ENCODE measurements at places on chromosomes 2 and 18.

DNA sequence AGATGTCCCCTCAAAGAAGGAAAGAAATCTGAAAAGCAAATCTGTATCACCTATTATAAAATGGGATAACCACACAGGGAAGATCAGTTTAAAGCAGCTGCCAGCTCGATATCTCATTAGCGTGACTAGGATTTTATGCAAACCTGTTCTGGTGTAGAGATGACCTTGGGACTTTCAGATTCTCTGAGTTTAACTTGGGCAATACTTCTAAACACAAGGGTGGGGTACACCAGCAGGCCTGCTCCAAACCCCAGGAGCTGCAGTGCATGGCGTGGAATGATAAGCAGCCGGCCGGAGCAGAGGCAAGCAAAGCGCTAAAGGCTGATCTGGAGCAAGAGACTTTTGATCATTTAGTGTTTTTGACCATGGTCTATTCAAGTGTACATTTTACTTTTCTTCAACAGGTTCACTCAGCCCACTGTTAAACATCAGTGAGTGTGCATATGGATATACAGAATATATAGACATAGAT, 4.7 kb downstream of the SERTAD2 start:
- no peak for DNase-seq

DNA sequence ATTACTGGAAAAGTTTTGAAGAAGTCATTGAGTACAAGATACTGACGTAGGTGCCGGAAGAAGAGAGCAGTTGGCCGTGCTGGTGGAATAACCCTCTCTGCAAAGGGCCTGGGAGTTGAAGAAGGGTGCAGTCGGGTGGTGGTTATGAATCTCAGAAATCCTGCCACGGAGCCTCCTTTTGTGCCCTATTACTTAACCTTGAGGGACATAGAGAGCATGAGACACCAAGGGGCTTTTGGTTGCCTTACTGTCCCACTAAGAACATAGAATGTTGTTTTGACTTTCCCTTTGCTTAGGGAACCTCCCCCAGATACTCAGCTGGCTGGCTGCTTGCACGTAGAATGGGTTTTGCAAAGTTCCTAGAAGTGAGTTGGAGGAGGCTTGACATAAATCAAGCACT, 1.3 kb upstream of the CD28 start:
- no peak for DNase-seq

- DNase-seq = no peak
These were observed 2.0 kb downstream of the HSPE1 start for GRCh38 chr2:197502201-197502600.

- peak; percentile 83 for DNase-seq
These were observed 78.7 kb downstream of the GRB14 start for GRCh38 chr2:164542581-164543021.

GRCh38 chr2:134927195-134927594, 8.6 kb downstream of the CCNT2 start:
- DNase-seq = peak; percentile 28

- no peak for DNase-seq
These were observed 421 bp upstream of the VAMP5 start for GRCh38 chr2:85583667-85584353.

- DNase-seq = no peak
These were observed 42.2 kb upstream of the DSC1 start for GRCh38 chr18:31204833-31205232.

DNA sequence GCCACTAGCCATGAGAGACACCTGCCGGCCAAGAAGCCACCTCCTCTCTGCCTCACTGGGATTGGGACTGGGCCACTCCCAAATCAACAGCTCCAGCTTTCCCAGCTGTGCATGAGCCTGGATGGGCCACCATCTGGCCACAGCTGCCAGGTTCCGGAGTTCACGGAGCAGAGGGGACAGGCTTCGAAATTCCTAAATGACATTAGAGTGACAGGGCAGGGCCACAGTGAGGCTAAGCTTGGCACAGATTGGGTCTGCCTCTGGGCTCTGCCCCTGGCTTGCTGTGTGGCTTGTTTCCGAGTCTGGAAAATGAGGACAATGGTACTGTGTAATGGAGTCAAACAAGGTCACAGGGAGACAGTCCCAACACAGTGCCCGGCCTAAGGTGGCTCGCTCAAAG, 6.5 kb downstream of the DIPK1C start:
- DNase-seq = no peak

GRCh38 chr2:45923701-45924100, 272.2 kb downstream of the PRKCE start:
- no peak for DNase-seq

- DNase-seq = peak; percentile 33
These were observed 56.9 kb downstream of the ITGA6 start for GRCh38 chr2:172484253-172484652.

GRCh38 chr2:16294791-16295190, 354.4 kb downstream of the MYCN start:
- no peak for DNase-seq

DNA sequence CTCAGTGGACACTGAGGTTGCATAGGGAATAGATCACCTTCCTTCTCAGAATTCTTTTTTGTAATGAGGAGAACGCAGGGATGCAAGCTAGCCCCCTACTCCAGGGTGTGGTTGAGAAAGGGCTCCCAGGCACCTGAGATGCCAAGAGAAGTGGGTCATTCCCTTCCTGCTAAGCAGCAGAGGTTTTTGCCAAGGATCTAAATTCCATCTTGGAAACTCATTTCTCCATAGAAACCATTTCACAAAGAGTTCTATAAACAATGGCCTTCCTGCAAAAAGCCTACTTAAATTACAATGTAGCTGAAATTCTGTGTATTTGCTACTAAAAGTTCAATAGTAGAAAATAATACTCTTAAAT, 3.7 kb upstream of the PPP3R1 start:
- DNase-seq = peak; percentile 29

- DNase-seq = no peak
These were observed 274.5 kb downstream of the MYT1L start for GRCh38 chr2:2056531-2056930.

GRCh38 chr2:45331410-45331786, 279.7 kb downstream of the SRBD1 start:
- no peak for DNase-seq

DNA sequence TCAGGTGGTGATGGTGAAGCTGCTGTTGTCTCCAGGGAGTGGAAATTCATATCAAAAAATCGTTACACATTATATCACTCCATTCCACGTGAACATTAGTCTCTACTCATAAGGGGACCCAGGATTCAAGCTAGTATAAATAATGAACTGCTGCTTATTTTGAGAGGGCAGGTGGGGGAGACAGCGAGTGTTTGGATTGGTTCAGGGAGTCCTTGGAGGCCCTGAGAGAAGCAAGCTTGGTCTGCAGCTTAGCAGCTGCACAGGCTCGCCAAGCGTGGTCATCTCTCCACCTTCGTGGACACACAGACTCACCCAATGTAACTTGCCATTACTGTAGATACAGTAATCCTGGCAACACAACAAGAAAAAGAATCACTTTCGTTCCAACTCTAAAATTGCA, 177.6 kb downstream of the ZNF521 start:
- DNase-seq = no peak

DNA sequence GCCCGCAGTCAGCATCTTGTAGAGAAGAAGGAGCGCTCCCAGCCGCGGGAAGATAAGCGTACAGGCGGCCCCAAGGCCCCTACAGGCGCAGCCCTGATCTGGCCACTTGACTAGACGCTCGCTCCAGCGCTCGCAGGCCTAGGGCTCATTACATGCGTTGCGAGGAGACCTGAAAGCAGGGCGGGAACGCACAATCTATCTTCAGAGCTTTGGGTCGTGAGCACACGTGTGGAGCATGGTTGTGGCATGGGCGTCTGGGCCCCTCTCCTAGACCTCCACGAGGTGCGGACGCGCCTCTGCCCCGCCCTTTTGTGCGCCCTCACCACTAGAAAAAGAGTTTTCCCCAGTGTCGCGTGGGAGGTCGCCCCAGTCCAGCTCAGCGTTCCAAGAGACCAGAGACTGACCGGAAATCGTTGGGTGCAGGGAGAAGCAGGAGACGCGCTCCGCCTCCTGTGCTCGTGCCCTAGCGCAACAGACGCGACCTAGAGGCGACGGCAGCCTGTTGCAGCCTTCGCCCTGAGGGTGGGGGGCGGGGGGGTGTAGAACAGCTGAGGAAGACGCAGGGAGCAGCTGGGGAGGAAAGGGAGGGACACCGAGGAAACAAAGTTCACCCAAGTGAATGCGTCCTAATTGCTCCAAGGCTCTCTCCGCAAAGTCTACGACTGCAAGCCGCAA, 12.6 kb downstream of the NR4A2 start:
- no peak for DNase-seq

DNA sequence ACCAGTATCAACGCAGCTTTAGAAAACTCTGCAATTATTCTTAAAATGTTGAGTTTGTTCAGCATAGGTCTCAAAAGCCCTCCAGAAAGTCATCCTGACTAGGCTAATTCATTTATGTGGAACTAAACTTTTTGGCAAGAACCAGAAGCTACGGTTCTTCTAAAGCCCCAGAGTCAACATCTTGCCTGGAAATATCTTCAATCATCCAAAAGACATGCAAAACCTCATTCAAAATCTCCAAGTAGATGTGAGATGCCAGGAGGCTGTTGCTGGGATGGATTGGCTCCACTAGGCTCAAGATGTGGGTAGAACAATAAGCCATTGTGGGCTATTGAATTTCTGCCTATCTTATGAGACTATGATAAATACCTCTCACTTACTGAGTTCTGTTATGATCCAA, 2.1 kb upstream of the SCG2 start:
- no peak for DNase-seq

GRCh38 chr2:234032279-234032856, 18.1 kb upstream of the SPP2 start:
- no peak for DNase-seq

- DNase-seq = no peak
These were observed 66.3 kb downstream of the EMX1 start for GRCh38 chr2:72983500-72984161.

GRCh38 chr2:26472821-26473655, 4.9 kb downstream of the OTOF start:
- DNase-seq = no peak

DNA sequence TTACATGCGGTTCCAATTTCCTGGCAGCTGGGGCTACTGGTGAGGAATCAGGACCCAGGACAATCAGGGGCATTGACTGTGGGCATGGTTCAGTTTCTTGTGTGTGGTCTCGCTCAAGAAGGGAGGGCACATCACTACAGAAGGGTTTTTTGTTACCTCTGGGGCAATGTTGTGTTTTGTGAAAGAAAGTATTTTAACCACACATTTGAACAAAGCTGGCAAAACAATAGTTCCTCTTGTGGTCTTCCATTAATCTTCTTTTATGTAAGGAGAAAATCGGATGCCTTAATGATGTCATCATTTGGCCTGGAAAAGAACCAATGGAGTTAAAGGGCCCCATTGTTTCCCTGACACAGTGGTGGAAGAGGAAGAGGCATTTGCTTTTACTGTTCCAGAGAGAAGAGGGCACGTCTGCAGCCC, 197.4 kb downstream of the SH3BP4 start:
- no peak for DNase-seq

DNA sequence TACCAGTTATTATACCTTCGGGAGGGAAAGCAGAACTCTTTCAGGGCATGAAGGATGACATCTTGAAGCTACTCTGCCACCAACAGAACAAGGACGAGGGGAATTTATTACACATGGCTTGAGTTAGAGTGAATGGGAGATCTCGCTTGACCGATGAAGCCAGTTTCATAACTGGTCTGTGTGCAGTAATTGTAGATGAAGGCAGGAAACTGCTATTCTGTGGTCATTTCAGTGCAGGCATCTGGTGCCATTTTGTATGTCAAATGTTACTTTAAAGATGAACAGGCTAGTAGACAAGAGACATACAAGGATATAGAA, 20.5 kb downstream of the GREB1 start:
- no peak for DNase-seq

- no peak for DNase-seq
These were observed 339.4 kb downstream of the RND3 start for GRCh38 chr2:150147889-150148683.

DNA sequence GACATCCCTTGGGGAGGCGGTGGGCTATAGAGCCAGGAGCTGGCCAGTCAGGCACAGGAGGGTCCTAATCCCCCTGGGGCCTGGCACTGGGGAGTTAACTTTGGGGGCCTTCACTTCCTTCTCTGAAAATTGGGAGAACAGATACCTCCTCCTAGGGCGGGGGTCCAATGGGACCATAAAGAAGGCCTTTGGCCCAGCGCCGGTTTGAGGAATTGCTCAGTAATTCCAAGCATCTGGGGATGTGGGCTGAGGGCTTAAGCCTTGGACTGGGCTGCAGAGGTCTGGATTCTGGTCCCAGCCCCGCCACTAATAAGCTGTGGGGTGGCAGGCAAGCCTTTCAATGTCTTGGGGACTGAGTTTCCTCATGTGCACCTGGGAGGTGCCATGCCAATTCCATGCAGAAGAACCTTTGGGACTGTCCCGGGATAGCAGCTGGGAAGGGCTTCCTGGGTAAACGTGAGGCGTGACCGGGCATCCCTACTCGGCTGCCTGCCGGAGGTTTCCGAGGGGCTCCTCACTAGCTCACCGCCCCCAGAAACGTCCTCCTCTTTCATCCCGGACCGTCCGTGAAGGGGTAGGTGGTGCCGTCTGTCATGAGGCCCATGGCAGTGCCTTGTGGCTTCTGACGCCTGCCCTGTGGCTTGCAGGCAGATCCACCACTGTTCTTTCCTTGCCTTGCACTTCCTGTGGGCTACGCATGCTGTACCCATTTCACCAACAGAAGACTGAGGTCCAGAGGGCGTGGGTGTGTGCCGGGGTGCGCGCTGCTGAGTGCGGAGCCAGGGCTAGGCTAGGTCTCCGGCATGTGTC, 67.4 kb upstream of the HPCAL1 start:
- no peak for DNase-seq

DNA sequence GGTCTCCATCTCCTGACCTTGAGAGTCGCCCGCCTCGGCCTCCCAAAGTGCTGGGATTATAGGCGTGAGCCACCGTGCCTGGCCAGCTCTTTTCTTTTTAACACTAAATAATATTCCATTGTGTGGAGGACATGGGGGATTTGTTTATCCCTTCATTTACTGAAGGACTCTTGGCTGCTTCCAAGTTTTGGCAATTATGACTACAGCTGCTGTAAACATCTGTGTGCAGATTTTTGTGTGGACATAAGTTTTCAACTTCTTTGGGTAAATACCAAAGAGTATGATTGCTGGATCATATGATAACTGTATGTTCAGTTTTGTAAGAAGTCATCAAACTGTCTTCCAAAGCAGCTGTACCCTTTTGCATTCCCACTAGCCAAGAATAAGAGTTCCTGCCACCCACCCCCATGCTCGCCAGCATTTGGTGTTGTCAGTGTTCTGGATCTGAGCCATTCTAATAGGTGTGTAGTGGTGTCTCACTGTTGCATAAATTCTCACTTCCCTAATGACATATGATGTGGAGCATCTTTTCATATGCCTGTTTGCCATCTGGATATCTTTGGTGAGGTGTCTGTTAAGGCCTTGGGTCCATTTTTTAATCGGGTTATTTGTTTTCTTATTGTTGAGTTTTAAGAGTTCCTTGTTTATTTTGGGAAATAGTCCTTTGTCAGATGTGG, 52.2 kb downstream of the TNFRSF11A start:
- no peak for DNase-seq

GRCh38 chr18:38368886-38369285, 803.3 kb upstream of the CELF4 start:
- DNase-seq = no peak
